ENCODE measurements at places on chromosomes 4 and X. TPM values are rescaled to one million over a fixed set of nuclear protein-coding genes. Genes with fewer than 3 reads are reported as not detected.

The PLK4 gene
- 15.3 TPM for total RNA-seq

The SERPINA7 gene
- total RNA-seq, result not detected

The RS1 gene
- not detected for total RNA-seq

The FGF2 gene
- 53.6 TPM for total RNA-seq

The NPY2R gene
- total RNA-seq, result 0.02 TPM

The SYTL5 gene
- total RNA-seq, result 0.36 TPM
